Stimulated activated CD8-positive, alpha-beta memory T cell treated with anti-CD3 and anti-CD28 coated beads, Interleukin-7, amount 100 ng/mL, for 1 hour (primary cell): ENCODE measurements at places on chromosomes 3 and 15.

DNA sequence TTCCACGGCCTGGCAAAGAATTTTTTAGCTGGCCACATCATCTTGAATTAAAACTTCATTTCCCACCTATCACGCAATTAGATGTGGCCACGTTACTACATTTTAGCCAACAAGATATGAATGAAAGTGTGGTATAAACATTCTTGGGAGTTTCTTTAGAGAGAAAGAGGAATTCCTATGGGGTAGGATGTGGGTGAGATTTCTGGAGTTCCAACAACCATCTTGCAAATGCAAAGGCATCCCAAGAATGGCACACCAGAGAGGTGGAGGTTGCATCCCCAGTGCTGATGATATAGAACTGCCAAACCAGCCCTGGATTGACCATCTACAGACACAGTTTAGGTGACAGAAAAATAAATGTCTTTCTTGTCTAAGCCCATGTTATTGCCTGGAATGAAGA lies 66.3 kb upstream of the AKAP13 start:
- no peak for DNase-seq

DNA sequence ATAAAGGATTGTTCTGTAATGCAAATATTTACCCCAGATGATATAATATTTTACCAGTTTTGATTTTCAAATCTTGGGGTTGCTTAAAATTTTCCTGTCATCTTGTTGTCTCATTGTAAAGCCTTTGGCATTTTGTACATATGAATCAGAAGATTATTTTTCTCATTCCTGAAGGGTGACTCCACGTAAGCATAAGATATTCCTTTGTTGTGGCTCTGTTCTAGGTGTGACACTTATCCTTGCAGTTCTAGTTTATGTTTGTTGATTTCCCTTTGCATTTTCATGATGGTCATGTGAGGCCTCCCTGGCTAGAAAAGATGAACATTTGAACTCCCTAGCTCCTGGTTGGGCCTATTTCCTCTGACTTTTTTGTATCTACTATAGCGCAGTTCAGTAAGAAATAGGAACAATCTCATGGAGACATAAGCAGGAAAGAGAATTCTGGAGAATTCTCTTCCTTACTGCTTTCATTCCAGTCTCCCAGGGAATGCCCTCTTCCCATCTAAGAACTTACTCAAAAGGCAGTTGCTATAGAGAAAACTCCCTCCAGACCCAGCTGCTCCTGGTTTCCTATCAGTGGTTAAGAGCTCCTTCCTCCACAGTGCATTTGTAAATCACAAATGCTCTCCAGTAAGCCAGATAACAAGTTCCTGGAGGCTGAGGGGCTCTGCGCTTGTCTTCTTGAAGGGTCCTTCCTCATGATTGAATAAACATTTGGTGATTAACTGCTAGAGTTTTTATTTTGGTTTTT lies 124.7 kb downstream of the WNT5A start:
- DNase-seq, result no peak

DNA sequence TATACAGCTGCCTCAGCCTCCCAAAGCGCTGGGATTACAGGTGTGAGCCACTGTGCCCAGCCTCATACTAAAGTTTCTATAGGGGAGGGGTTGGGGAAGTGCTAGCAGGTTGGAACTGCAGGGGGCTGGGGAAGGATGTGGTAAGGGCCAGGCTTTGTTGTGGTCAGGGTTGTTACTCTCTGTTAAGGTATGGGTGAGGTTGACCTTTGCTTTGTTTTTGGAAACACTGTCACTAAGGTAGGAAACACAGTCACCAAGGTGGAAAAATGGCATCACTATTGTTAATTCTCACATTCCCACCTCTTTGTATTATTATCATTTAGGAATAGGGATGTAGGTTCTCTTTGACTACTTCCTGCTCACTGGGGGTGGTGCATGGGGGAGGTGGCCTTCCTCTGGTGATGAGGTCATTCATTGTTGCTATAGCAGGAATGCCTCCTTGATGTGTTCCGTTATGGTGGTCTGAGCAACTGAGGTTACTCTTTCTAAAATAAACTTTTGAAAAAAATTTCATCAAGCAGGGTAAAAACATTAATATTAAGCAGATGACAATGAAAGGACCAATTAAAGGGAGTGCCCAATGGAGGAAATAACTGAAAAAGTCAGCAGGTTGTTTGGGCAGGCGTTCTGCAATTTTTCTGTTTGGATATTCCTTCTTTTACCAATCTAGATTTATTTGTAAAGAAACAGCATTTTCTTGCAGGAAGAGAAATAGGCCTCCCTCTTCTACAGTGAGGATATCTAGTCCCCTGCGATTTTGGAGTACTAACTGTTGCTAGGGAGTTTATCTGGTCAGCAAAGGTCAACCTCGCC lies 150.5 kb downstream of the WDR76 start:
- DNase-seq, result no peak

GRCh38 chr3:191158815-191159214 lies 40.2 kb upstream of the OSTN start:
- no peak for DNase-seq

DNA sequence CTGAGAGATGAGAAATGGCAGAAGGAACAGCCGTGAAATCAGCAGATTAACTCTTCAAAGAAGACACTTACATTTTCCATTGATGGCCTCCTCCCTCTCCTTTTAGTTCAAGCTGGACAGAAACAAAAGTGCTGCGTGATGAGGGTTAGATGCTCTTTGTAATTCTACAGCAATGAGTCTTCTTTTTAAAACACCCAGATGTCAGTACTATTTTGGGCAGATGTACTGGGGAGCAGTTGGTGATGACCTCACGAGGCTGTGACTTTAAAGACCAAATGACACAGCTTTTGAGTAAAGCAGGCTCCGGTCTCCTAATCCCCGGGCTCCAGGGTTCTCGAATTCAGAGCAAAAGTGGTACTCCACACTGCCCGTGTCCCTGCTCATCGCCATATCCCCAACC lies 198.2 kb downstream of the SLCO3A1 start:
- no peak for DNase-seq

DNA sequence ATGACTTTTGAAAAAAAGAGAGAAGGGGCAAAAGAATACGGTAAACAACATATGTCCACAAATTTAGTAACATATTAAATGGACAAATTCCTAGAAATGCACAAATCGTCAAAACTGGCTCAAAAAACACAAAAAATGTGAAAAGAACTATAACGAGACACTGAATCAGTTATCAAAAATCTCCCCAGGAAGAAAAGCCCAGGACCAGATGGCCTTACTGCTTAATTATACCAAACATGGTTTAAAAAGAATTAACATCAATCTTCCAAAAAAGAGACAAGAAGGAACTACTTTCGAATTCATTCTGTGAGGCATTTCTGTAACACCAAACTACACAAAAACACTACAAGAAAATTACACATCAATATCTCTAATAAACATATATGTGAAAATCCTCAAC lies 117.4 kb downstream of the STAG1 start:
- no peak for DNase-seq

DNA sequence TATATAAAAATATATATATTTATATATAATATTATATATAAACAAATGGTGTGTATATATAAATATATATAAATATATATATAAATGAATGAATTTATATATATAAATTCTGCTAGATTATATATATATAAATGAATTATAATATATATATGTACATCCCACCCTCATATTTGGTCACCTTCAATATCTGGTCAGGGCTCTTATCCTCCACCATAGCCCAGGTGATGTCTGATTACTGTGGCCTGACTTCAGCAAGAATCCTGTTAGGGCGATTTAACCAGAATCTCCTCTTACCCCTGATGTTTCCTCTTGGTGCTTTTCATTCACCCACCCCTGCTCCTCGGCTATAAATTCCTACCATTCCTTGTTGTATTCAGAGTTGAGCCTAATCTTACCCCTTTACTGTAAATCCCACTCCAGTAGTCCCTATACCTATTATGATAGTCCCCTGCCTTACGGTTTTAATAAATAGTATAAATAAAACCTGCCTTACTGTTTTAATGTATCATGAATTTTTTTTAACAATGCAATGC lies 439.6 kb downstream of the PLOD2 start:
- DNase-seq, result no peak

DNA sequence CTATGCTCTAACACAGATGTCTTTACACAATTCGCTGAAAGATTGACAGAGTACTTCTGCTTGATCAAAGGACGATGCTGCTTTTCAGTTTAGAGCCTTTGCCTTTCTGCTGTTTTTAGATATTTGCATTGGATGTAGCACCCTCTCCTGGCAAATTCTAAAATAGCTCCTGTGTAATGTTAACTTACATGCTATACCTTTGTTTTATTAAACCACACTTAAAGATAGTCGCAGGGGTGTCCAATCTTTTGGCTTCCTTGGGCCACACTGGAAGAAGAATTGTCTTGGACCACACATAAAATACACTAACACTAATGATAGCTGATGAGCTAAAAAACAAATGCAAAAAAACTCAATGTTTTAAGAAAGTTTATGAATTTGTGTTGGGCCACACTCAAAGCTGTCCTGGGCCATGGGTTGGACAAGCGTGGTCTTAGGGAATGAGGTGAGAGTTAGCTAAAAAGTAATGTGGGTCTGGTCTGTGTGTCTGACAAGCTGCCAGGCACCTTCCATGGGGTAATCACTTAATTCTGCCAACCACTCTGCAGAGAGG lies 62.9 kb downstream of the ATG7 start:
- DNase-seq, result no peak

GRCh38 chr3:100297784-100298183 lies 36.8 kb upstream of the NIT2 start:
- no peak for DNase-seq

DNA sequence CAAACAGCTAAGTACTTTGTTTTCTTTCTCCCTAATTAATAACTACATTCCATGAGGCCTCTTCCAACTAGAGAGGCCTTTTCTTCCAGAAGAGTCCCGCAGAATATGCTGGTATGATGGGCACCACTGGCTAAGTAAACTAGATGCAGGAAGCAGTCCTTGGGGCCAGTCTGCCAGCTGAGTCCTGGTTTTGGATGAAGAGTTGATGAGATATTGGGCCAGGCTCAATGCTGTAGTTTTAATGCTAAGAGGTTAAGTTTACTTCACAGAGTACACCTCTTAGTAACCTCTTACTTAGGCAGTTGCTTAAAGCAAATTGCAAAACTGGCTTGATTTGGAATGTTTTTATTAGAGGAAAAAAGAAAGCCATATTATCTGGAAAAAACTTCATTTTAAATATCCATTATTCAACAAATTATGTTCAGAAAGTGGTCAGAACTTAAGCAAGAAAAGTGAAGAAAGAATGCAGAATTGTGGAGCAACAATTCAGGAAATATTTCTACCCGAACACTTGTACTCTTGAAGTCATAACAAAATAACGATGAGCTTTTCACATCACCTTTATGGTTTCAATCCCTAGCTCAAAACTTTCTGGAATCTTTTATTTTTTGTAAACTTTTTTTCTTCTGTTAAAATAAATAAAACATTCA lies 178.4 kb upstream of the CDIN1 start:
- DNase-seq, result no peak

- DNase-seq, result no peak
Measured at GRCh38 chr3:38119821-38120692, 16.9 kb downstream of the ACAA1 start.

GRCh38 chr15:94792196-94792595 lies 560.8 kb downstream of the MCTP2 start:
- DNase-seq, result no peak

DNA sequence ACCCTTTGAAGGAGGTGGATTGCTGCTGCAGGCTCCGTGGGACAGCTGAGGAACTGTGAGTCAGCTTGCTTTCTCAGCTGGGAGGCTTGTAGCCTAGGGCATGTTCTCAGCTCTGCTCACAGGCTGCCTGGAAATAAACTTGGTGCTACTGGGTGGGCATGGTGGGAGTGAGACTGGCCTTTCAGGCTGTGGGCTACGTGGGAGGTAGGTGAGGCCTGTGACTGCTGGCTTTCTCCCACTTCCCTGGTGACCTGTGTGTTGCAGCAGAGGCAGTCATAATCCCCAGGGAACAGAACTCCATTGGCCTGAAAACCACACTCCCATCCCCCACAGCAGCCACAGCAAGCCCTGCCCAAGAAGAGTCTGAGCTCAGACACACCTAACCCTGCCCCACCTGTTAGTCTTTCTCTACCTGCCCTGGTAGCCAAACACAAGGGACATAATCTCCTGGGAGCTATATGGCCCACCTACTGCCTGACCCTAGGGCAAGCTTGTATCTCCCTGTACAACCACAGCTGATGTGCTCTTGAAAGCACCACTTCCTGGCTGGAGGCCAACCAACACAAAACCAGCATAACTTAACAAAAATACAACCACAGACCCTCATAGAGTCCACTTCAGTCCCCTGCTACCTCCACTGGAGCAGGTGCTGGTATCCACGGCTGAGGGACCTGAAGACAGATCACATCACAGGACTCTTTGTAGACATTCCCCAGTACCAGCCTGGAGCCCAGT lies 236.5 kb downstream of the SQOR start:
- no peak for DNase-seq

DNA sequence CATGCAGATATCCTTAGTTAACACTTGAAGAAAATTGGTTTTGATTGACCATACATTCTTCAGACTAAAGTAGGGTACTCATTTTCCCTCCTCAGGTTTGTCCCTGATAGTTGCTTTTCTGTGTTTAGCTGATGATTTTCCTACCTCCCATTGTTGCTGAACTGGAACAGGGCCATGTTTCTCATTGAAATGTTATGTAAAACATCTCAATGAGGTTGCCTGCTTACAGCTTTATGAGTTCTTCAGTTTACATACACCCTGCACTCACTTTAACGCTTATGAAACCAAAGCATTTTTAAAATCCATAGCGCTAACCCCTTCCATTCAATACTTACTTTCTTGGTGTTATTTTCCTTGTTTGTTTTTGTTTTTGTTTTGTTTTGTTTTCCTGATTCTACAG lies 61.9 kb downstream of the HMG20A start:
- no peak for DNase-seq

- DNase-seq, result no peak
Measured at GRCh38 chr3:109234300-109234699, 82.0 kb downstream of the DPPA2 start.

DNA sequence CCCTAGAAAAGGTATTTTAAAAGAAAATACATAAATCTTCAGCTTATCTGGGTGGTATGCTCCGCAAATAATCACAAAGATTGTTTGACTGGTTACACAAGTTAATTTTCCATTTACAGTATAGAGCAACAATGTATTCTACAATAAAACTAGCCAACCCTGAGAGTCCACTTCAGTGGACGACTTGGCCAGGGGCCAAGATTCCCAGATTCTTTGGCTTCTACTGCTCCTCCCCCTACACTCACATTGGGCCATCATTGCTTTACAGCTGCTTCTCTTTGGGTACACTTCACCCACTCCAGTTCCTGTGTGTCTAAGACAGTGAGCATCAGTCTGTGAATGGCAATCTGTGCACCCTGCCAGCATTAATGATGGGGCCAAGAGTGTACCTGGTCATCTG lies 17.2 kb upstream of the PRICKLE2 start:
- DNase-seq, result no peak

DNA sequence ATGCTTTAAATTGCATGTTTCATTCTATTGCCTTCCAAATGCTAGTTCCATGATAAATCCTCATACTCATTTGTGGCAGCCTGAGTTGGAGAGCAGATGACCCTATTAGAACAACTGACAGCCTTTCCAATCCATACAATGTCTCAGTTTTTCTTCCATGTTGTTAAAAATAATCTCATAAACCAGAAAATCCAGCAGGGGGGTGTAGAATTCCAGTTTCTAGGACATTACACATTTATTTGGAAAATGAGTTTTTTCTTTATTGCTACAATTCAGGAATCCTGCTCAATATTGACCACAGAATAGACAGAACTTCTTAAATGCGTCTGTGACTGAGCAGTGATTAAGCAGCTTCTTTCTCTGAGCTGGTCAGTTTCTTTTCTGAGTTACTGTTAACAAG lies 174.2 kb upstream of the ATP10A start:
- no peak for DNase-seq

- DNase-seq, result no peak
Measured at GRCh38 chr3:20097015-20097414, 56.8 kb downstream of the KAT2B start.
